ENCODE measurements at places on chromosomes 7 and 10. TPM values are rescaled to one million over a fixed set of nuclear protein-coding genes. Genes with fewer than 3 reads are reported as not detected.

Gene HHEX
- 2.8 TPM for total RNA-seq

Gene TWIST1
- 127 TPM for total RNA-seq

Gene TUBB8
- not detected for total RNA-seq

Gene STAG3
- 0.32 TPM for total RNA-seq

Gene EGFR
- total RNA-seq = 31.7 TPM

Gene PTTG1IP2
- not detected for total RNA-seq

Gene MEIG1
- total RNA-seq = 0.52 TPM

Gene OR13A1
- under 0.01 TPM for total RNA-seq

Gene FOXI2
- total RNA-seq = not detected

Gene SLC29A4
- total RNA-seq = 6.1 TPM

Gene ACSM6
- total RNA-seq = not detected

Gene EEPD1
- total RNA-seq = 13.0 TPM

Gene CPN1
- not detected for total RNA-seq

Gene CDH23
- 0.17 TPM for total RNA-seq

Gene FGFR2
- under 0.01 TPM for total RNA-seq

Gene SPACDR
- total RNA-seq = 0.17 TPM

Gene EPHB4
- total RNA-seq = 41.0 TPM

Gene SRRM3
- 0.94 TPM for total RNA-seq

Gene NACAD
- 1.7 TPM for total RNA-seq

Gene SLC26A4
- 0.47 TPM for total RNA-seq

Gene CFAP43
- total RNA-seq = 0.16 TPM

Gene APBB1IP
- 1.6 TPM for total RNA-seq

Gene NPFFR1
- total RNA-seq = under 0.01 TPM

Gene RBP4
- not detected for total RNA-seq

Gene ABCB1
- total RNA-seq = 3.8 TPM

Gene AASS
- 22.4 TPM for total RNA-seq

Gene FAM25C
- not detected for total RNA-seq

Gene KCNMA1
- 70.6 TPM for total RNA-seq

Gene CLDN4
- total RNA-seq = 0.43 TPM

Gene LRRTM3
- total RNA-seq = not detected

Gene HECTD2
- 12.5 TPM for total RNA-seq

Gene EPDR1
- total RNA-seq = 6.0 TPM

Gene SFTPA1
- total RNA-seq = not detected

Gene TMEM225B
- total RNA-seq = 1.3 TPM

Gene FMC1
- total RNA-seq = 13.7 TPM

Gene CTNNA3
- total RNA-seq = not detected

Gene ADCY1
- total RNA-seq = 3.2 TPM

Gene NRCAM
- total RNA-seq = 0.17 TPM

Gene MYOF
- total RNA-seq = 108 TPM

Gene CFAP46
- total RNA-seq = 0.95 TPM

Gene ASCC1
- 37.5 TPM for total RNA-seq

Gene CDK6
- total RNA-seq = 16.4 TPM

Gene WASHC2A
- 67.8 TPM for total RNA-seq
